D341Med (cell line): ENCODE measurements at places on chromosomes 2 and 18.

DNA sequence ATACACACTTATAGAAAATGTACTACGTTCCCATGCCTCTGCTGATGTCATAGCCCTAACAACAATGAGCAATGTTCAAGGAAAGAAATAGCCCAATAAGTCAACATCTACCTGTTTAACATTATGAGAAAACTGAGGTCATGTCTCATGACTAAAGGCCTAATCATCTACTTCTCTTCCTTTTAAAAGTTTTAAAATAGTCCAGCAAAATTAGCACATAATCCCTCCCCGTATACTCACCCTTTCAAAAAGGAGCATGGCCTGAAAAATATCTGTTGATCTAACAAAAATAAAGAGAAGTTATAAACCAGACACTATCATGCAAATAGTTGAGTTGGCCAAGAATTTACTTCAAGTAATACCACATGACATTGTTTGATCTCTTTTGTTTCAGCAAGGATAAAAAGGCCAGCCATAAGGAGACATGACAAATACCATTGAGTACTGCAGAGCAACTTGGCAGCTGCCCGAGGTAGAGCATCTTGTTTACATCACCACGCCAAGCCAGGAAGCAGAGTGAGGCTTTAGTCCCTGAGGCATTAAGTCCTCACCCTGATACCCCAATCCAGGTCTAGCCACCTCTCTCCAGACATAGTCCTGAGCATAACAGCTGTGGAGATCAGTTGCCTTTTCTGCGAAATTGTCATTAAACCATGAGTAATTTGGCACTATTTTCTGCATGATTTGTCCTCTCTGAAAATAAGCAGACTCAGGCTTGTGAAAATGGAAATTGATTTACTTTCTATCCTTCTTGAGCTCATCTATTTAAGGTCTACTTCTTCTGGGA, 137.4 kb upstream of the ETAA1 start:
- DNase-seq: no peak

DNA sequence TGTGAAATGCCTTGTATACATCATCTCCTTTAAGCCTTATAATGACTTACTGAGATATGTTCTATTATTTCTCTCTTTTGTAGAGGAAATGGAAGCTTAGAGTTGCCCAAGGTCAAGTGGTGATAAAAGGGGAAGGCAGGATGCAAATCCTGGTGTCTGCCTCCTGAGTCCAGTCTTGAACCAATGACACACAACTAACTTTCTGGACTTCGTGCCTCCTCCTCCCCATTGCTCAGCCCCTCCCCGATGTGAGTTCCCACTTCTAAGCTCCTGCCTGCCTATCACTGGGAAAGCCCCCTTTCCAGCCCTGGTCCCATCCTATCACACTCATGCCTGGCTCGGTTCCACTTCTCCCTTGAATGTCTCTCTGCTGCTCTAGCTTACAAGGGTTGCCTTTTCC, 6.9 kb upstream of the CTIF start:
- no peak for DNase-seq

DNA sequence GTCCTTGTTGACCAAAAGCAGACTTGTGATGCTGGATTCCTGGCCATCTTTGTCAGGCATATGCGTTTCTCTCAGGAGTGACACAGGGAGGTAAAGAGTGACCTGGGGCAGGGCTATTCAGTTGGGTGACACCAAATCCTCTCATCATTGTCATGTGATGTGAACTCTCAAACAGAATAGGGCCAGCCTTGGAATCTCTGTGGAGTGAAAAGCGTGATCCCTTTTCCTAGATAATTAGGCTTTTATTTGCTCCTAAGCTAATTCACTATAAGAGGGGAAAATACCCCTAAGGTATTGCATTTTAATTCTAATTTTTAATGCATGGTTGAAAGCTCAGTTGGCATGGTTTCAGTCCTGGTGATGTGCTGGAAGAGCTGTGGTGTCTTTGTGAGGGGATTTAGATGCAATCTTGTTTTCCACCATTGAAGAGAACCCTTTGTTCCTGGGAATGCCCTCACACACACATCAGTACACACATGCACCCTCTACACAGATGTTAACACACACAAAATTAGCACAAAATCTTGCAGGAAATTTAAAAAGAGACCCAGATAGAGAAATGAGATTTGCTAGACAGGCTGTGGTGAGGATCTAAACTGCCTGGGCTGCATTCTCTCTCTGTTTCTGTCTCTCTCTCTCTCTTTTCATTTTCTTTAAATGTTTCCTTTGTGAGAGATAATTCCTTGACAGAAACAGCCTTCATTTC, 349.9 kb downstream of the TSN start:
- DNase-seq: no peak

- no peak for DNase-seq
Measured at GRCh38 chr2:238714038-238714528, 133.8 kb upstream of the TWIST2 start.

DNA sequence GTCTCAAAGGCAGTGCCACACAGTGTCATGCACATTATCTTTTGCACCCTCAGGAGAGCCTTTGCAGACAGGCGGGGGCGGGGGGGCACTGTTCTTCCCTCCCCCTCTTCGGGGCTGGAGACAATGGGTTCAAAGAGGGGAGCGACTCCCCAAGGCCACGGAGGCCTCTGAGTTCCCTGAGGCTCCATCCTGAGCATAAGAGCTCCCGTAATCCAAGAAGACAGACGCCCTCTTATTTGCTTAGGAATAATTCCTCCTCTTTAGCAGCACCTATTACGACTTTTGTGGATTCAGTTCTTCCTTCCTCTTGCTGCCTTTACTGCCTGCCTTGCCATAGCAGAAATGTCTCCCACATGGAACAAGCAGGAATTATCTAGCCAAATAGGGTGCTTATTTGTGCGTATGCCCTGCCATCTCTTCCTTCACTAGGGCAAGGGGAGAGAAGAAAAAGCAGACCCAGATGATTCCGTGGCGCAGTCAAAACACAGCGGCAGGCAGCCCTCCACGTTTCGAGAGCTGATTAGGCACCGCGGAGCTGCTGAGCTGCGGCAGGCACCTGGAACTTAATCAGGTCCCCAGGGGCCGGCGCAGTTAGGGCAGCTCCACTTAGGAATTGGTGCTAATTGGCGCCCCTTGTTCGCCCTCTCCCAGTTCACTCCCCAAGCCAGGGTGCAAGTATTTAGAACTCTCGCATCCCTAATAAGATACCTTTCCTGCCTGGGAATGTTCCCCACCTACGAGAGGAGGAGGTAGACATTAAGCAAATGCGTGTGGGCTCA, 233.4 kb upstream of the MYT1L start:
- DNase-seq: peak; percentile 91

GRCh38 chr18:53843113-53843760, 381.2 kb downstream of the MBD2 start:
- no peak for DNase-seq
